CMK (cell line): ENCODE measurements at places on chromosomes 6 and 20.

DNA sequence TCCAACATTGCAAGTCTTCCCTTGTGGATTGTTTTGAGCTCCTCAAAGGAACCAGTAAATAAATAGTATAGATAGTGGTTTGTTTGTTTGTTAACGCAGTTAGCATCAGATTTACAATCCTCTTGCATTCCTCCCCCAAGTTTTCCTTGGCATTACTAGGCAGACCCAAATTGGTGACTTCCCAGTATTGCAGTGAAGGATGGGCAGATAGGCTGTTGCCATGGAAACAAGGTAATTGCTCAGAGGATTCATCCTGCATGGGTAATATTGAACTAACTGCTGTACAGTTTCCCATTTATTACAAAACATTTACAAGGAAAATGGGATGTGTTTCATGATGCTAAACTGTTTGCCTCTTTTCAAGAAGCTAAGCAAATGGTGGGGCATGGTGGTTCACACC, 477.2 kb downstream of the EPM2A start:
- no peak for DNase-seq

GRCh38 chr6:3527651-3527977, 70.8 kb upstream of the SLC22A23 start:
- no peak for DNase-seq

- no peak for DNase-seq
Measured at GRCh38 chr6:20233007-20233730, 20.9 kb upstream of the MBOAT1 start.

GRCh38 chr6:91697010-91697695, 1110.3 kb upstream of the MAP3K7 start:
- DNase-seq: no peak

- no peak for DNase-seq
Measured at GRCh38 chr6:24763578-24763977, 11.2 kb upstream of the GMNN start.

DNA sequence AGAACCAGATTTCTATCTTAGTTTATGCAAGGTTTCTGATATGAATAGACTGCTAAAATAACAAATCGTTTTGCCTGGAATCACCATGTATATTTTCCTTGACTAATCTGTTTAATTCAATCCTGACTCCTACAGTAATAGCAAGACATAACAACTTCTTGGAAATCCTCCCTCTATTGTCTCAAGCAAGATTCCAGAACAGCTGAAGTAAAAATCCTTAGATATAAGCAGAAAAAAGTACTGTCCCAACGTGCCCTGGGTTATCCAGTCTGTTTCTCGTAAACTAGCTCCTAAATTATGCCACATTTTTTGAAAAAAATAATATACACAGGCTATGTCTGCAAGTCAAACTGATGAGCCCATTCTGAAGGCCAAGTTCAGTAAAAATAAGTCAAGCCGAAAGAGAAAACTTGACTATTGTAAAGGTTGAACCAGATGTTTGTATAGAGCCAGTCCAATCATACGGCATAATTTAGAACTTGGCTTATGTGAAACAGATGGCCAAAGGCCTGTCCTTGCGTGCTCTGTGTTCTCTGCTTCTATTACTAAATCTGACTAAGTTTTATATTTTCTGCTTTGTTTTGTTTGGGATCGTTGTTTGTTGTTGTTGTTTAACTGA, 341.6 kb upstream of the NRSN1 start:
- no peak for DNase-seq

DNA sequence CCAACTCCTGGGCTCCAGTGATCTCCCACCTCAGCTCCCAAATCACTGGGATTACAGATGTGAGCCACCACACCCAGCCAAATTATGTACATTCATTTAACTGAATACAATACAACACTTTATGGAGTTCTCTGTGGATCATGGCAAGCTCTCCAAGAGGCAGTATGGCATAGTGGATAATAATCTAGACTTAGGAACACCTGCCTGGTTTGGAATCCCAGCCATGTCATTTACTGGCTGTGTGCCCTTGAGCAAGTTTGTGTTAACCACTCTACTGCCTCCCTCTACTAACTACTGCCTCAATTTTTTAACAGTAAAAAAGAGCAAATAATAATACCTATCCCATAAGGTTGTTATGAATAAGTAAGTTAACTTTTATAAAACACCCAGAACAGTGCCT, 1.9 kb upstream of the ETV7 start:
- no peak for DNase-seq

DNA sequence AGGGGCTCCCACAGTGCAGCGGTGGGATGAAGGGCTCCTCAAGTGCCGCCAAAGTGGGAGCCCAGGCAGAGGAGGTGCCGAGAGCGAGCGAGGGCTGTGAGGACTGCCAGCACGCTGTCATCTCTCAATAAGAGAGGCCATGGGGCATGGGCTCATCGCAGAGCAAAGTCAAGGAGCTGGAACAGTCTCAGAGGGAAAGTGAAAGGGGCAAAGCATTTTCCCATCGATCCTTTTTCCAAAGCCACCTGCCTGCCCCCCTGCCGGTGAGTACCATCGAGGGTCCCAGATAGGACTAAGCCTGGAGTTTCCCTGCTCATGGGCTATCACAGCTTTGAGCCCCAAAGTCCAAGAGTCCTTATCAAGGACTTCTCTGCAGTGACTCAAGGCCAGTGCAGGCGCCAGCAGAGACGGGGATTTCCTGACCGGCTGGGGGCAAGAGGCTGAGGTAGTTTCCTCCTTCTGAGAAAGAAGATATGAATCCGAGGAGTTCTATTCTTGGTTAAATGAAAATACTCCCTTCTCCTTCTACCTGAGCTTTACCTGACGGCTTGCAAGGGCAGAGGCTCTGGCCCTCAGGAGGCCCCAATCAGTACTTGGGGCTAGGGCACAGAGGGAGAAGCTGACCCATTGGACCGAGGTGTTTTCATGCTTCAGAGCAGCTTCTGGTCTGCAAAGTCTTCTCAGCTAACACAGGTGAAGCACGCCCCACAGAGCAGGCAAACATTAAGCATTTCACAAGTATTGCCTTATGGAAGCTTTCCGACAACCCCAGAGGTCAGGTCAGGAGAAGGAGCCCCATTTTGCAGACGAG, 22.6 kb downstream of the ETV7 start:
- DNase-seq: no peak

- DNase-seq: no peak
Measured at GRCh38 chr6:102407886-102408741, 1014.6 kb downstream of the GRIK2 start.

GRCh38 chr6:42756722-42757121, 10.8 kb upstream of the TBCC start:
- DNase-seq: no peak

DNA sequence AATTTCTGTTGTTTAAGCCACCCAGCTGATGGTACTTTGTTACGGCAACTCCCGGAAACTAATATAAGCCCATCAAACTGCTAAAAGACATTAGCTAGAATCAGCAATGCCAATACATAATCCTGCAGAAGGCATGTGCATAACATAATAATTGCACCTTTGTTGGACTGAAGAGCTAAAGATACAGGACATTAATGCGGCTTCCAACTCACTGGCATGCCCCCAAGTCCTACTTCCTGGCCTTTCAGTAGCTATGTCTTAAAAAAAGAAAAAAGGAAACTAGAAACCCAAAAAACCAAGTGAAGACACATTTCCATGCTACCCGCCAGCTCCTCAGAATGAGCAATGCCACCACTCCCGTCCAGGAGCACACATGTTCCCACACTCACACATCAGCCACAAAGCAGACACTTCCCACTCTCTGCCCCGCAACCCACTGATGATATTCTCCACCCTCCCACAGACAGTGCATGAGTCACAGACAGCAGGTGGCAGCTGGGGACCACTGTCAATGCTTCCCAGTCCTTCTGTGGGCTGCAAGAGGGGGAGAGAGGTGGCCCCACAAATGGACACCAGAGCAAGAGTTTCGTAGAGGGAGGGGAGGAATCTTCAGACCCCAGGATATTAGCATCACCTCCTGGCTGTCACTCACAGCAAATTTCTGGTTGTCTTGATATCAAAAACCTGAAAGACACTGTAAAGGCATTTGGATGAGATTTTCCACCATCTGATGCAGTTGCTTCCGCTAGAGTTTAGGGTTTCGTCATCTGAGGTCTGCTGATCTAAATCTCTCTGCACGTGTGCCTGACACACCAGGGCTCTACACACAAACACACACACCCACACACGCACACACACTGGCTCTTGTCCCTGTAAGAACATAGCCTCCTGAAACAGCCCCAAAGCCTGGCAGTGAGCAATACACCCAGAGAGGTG, 32.8 kb downstream of the GFOD1 start:
- no peak for DNase-seq

DNA sequence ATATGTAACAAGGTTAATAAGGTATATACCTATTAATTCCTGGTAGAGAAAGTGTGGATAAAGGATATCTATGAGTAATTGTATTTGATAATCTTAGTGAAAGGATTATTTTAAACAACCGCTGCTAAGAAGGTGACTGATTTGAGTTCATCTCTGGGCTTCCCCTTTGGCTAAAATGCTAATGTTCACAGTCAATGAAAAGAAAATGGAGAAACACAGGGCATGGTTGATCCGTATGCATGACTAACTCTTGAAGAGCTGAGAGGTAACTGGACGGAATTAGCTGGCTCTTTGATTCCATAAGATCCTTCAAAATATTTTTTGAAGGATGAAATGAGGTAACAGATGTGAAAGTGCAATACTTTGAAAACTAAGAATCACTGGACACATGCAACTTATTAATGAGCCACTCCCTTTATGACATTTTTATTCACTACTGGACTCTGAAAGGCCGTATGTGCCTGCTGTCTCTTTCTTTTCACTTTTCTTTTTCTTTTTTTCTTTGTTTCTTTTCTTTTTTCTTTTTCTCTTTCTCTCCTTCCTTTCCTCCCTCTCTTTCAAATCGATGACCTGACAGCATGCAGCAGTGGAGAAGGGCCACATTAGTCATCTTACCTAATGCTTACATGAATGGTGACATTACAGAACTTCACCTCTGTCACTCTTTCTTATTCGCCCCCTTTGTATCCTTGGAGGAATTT, 464.6 kb downstream of the CDKAL1 start:
- DNase-seq: no peak

- no peak for DNase-seq
Measured at GRCh38 chr6:31767096-31767645, 4.7 kb downstream of the SAPCD1 start.

- DNase-seq: no peak
Measured at GRCh38 chr6:5610640-5611039, 349.3 kb downstream of the FARS2 start.

- DNase-seq: no peak
Measured at GRCh38 chr6:163288066-163288465, 126.5 kb upstream of the QKI start.

GRCh38 chr6:73169111-73169510, 56.2 kb downstream of the KHDC1L start:
- no peak for DNase-seq

DNA sequence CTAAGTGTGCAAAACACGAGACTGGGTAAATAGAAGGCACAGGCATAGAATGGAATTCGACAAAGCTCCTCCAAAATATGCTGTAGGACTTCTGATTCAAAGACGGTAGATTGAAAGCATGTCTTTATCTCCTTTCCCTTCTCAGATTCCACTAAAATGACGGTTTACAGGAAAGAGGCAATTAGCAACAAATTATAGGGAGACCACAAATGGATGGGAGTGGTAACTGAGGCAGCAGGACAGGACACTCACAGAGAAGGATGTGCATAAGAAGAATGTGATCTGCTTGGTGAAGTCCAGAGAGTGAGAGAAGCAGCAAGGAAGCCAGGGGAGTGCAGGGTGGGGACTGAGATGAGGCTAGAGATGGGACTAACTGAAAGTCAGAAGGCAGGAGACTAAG, 113.4 kb upstream of the MRPS10 start:
- no peak for DNase-seq
